ENCODE measurements at places on chromosomes 11 and 22.

DNA sequence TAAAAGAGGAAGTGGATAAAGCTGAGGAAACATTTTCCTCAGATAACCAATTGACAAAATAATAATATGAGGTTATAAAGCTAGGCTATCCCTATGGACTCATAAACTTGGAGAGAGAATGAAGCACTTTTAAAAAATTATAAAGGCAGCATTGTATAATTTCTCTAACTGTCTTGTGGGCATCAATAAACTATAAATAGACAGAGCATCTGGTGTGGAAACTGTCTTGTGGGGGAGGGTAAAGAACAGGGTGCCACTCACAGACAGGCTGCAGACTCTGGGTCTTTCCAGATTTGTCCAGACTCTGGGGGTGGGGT, 333.5 kb downstream of the BUD13 start:
- DNase-seq: no peak

GRCh38 chr11:132082566-132082965, 712.2 kb downstream of the NTM start:
- no peak for DNase-seq

GRCh38 chr11:6194065-6194581, 4.9 kb upstream of the OR52W1 start:
- DNase-seq: no peak

DNA sequence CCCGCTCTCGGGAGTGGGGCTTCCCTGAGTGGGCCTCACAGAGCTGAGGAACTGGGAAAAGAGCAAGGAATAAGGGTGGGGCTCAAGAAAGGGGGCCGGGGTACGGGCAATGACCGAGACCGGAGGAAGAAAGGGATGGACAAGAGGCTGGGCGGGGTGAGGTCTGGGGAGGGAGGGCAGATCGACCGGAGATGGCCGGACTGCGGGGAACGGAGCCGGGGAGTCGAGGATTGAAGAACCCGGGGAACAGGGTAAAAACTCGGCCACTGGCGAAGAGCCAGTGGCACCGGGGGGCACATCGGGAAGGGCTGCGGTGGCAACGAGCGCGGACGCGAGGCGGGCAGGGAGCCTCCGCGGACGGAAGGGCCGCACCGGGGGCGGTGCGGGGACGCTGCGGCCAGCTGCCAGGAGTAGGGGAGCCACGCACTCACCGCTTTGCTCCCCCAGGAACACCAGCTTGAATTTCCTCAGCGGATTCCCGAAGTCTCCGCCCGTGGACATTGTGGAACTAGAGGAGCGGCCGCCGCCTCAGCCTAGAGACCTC, 667 bp downstream of the RAB6A start:
- DNase-seq: peak; percentile 44

- DNase-seq: no peak
Measured at GRCh38 chr11:9799886-9800285, 136.0 kb downstream of the SWAP70 start.

DNA sequence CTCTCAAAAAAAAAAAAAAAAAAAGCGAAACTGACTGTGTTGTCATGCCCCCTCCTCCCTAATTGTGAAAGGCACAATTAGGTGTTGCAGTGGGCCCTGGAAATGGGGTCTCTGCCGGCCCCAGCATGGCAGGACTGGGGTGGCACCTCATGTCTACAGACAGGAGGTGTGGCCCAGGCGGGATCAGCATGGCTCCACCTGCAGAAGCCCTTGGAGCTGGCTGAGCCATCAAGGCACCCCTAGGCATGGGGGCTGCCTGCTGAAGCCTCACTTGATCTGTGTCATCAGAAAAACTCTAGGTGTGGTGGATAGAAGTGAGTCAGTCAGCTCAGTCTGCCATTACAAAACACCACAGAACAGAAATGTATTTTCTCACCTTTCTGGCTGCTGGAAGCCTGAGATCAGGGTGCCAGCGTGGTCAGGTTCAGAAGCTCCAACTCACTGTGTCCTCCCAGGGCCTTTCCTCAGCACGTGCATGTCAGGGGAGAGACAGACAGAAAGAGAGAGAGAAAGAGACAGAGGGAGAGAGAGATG, 10.1 kb upstream of the B4GALNT4 start:
- no peak for DNase-seq

GRCh38 chr22:23533328-23533762, 46.7 kb downstream of the IGLL1 start:
- DNase-seq: peak; percentile 80

DNA sequence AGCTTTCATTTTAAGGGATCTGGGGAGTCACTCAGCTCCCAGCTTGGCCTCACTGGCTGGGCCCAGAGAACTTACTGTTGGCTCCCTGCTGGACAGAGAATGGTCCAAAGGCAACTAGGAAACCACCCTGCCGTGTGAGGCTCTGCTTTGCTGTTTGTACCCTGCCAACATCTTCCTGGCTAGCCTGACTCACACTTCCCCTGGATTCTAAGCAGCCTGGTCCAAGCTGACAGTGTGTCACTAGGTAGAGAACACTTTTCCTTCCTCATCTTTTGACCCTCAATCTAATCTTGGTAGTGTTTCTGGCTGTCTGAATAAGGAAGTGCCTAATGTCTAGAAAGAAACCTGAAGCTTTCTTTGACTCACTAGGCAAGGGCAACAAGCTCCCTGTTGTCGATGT, 76.7 kb downstream of the FAR1 start:
- DNase-seq: no peak

- DNase-seq: no peak
Measured at GRCh38 chr22:39094717-39095389, 2.2 kb upstream of the APOBEC3H start.

DNA sequence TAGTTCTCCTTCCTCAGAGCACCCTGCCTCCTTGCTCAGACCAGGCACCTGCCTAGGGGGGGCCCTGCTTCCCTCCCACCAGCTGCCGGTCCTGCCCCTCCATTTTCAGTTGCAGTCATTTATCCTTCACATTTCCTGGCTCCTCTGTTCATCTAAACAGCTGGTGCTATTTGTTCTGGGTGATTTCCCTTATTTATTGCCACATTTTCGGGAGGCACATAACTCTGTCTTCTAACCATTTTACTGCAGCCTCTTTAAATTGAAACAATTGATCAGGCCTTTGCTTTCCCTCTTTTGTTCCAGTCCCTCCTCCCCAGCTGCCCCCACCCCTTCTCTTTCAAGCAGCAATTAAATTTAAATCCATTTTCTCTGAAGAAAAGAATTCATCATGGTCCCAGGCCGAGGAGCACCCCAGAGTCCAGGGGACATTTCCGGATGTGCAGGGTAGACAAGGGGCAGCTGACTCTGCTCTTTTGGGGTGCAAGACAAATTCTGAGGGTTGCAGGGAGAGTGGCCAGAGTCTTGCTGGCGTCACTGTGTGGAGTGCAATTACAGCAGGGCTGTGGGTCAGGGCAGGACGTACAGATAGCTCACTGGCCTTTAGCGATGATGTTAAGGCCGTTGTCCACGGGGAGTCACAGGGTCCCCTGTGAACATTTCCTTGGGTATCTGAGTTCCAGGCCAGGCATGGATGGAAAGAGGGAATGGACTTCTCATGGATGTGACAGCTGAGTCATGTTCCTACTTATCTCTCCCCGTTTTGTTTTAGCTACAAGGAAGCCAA, 476.4 kb downstream of the TBC1D22A start:
- DNase-seq: no peak
